GM13977 (cell line): ENCODE measurements at places on chromosomes 6 and 20.

DNA sequence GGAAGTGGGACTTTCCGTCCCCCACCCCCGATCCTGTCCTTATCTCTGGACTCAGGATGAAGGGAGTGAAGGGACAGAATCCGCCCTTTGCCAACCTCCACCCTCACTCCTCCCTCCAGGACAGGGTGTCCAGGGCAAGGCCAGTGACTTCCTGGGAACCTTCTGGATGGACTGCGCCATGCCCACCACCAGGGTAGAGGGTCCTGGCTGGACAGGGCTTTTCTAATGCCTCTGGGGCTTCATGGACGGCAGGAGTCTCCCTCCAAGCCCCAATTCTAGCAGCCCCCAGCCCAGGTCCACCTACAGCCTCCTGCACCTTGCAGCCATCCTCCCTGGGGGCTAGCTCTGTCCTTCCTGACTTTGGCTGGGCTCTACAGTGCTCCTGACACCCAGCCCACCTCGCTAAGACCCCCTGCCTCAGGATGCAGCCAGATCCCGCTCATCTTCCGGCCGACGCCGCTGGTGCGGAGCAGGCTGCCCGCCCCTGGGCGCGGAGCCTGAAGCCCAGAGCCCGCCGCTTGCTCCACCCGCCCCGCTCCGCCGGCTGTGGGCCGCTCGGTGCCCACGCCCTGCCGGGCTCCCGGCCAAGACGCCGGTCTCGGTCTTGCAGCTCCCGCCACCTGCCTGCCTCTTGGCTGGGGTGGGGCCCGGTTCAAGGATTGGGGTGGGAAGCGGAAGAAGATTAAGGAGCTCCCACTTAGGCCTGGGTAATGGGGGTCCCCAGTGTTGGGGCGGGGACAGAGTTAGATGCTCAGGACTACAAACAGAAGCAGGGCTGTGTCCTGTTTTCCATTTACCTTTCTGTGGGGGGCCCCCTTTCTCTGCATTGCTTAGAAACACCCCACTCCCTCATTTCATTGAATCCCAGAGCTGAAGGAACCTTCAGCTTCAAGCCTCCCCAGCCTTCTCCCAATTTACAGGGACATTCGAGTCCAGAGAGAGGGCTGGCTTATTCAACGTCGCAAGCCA is 72.8 kb downstream of the MDGA1 start:
- DNase-seq, result no peak

GRCh38 chr6:135412761-135413160 is 84.8 kb downstream of the AHI1 start:
- no peak for DNase-seq

- DNase-seq, result no peak
Observed at GRCh38 chr6:109434456-109434855, 6.0 kb downstream of the PPIL6 start.

DNA sequence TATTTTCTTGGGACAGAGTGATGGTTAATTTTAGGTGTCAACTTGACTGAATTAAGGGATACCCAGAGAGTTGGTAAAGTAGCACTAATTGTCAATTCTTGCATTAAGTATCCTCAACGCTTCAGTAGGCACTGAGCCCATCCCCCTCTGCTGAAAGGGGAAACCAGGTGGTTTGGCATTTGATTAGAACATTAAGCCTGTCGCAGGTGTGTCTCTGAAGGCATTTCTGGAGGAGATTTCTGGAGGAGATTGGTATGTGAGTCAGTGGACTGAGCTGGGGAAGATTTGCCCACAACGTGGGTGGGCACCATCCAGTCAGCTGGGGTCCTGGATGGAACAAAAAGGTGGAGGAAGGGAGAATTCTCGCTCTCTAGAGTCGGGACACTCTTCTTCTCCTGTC is 119.8 kb downstream of the RFX6 start:
- DNase-seq, result no peak

DNA sequence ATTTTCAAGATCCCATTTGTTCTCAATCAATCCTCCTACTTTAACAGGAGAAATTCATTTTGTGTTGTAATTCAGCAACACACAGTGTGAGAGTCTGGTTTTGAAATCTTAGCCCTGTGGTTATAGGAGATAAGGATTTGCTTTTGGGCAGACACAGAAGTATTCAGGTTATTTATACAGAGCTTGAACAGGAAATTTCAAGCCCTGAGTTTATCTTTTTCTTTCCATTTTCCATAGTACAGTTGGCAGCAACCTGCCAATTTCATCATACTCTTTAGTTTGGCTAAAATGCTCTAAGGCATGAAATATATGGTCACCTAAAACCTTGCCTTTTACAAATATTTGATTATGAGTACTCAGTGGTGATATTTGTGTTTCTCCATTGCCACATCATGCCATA is 41.4 kb downstream of the PKIB start:
- no peak for DNase-seq

GRCh38 chr6:69063401-69063800 is 428.3 kb downstream of the ADGRB3 start:
- no peak for DNase-seq

DNA sequence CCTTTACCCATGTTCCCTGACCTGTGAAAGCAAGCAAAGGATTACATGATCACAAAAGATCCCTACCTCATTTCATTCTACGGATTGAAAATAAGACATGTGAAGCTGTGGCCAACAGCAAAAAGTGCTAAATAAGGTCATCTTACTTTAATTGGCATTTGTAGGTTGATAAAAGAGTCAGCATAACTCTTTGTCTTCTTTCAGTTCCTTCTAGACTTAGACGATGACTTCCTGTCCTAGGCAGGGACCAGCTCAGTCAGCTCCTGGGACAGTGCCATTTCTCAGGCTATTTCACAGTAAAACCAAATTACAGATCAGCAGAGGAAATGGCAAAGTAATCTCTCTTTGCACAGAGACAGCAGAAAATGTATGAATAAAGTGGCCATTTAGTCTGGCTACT is 480.7 kb downstream of the RFPL4B start:
- no peak for DNase-seq

DNA sequence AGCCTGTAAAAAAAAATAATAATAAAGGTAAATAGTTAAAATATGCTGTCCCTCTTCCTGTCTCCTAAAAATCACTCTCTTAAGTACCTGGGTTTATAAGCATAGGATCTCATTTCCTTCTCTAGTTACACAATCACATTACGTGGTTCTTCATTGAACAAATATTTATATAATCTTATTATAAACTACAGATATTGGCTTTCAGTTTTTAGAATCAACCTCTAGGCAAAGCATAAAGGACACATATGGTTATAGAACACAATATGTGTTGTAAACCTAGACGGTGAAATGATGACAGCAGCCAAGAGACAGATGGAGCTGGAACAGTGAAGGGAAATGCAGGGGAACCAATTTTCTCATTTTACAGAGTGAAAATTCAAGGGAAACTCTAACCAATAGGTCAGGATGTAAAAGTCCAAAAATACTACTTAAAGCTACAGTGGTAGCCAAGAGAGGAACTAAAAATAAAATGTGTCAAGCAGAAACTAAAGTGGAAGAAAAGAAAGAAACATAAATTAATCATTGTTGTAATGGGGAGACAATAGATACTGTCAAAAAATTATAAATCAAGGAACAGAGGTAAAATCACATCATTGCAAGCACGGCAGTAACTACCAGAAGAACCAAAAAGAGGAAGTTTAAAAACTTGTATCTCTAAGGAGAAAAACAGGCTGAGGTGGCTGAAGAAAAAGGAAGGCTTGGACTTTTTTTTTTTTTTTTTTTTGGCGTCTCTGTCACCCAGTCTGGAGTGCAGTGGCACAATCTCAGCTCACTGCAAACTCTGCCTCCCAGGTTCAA is 82.8 kb upstream of the CDYL start:
- no peak for DNase-seq

- DNase-seq, result no peak
Observed at GRCh38 chr6:2611092-2611491, 139.6 kb downstream of the MYLK4 start.

- no peak for DNase-seq
Observed at GRCh38 chr20:22557403-22558276, 26.7 kb downstream of the FOXA2 start.

DNA sequence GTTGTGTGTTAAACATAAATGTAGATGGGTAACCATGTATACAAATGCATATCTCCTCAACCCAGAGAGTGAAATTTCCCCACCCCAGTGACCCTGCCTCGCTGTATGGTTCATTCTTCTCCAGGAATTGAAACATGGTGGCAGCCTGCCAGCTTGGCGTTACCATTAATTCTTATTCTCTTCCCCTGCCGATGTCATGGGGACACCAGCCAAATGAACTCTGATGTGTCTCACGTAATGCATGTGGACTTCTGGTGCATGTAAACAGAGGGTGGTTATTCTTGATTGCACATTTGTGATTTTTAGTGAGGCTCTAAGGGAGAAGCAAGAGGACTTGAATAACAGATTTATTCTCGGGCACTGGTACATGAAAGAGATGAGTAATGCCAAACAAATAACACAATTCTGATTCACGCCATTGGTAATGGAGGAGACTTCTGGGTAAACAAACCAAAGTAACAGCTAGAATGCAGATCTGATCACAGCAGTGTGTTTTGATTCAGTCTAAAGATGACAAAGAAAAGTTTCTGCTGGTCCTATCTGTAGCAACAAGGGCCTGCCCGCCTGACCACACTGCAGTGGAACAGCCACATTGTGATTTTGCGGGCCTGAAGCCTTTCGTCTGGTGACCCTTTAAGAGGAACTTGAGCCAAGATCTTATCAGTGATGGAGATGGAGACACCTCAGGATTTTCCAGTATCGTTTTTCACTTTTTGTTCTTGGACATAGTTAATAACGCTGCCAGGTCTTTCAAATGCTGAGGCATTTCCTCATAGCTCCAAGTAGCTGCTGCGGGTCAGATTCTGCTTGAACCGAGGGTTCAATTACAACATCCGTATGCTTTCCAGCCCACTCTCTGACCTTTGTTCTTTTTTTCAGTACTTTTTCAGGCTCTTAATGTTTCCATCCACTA is 171.8 kb upstream of the AKAP12 start:
- DNase-seq, result no peak

DNA sequence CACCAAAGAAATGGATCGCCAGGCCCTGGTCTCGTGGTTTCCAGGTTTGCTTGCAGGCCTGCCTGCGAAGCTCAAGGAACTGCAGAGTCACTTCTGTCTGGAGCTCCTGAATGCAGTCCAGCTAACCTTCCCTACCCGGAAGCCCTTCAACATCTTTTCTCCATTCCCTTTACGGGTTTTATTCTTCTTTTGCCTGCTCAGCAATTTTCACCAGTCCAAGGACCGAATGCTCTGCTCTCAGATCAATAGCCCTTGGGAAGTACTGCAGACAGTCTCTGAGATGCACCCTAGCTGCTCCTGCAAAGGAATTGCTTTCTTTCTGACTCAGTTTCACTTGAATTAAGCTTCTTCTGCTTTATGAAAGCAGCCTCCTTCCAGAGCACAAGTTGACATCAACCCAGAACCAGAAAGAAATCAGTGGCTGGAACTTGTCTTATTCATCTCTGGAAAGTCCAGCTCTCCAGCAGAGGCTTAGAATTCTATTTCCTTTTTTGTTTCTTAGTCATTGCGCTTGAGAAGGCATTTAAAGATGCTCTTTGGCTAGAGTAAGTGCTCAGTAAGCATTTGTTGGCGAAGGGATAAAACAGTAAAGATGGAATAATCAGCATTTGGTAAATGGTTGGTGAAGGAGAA is 18.7 kb upstream of the YWHAB start:
- no peak for DNase-seq

GRCh38 chr6:84606860-84607259 is 157.5 kb downstream of the TBX18 start:
- DNase-seq, result no peak

- DNase-seq, result no peak
Observed at GRCh38 chr6:32244270-32244669, 20.4 kb upstream of the NOTCH4 start.

GRCh38 chr6:92176666-92177065 is 1242.7 kb downstream of the EPHA7 start:
- no peak for DNase-seq

- DNase-seq, result no peak
Observed at GRCh38 chr6:25452031-25452430, 172.9 kb downstream of the CARMIL1 start.

DNA sequence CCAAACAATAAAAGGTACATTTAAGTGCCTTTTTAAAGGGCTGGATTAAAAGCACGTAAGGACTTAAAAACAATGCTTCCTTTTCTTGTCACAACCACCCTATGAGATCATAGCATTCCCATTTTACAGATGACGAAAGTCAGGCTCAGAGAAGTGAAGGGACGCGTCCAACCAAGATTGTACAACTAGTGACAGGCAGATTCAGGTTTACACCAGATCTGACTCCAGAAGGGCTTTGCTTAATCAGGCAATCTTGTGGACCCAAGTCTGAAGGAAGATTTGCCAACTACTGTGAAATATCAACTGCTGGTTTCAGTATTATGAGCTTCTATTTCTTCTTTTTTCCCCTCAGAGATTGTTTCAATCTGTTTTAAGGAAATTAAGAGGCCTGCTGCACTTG is 877 bp downstream of the ENPP4 start:
- no peak for DNase-seq

- no peak for DNase-seq
Observed at GRCh38 chr6:80956898-80957297, 795.6 kb downstream of the TENT5A start.

GRCh38 chr20:11551479-11551878 is 366.2 kb upstream of the BTBD3 start:
- no peak for DNase-seq

GRCh38 chr20:5862703-5863039 is 87.7 kb downstream of the TRMT6 start:
- DNase-seq, result no peak

DNA sequence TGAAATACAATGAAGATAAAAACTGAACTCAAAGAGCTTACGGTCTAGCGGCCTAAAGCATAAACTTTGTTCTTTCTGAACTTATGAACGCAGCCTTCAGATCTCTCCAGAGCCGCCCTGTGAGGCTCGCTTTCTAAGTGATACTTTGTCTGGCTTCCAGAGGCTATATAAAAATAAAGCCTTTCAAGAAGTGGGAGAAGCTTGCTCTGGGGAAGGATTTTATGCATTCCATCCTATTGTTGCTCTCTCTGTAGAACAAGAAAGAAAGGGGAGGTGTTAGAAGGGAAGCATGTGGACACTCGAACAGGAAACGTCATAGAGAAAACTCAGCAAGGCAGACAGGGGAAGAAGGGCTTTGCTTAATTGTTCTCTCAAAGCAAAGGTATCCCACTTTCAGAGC is 77.0 kb downstream of the TBX18 start:
- no peak for DNase-seq

GRCh38 chr20:2756056-2756611 is 44.3 kb downstream of the CPXM1 start:
- peak; percentile 26 for DNase-seq

DNA sequence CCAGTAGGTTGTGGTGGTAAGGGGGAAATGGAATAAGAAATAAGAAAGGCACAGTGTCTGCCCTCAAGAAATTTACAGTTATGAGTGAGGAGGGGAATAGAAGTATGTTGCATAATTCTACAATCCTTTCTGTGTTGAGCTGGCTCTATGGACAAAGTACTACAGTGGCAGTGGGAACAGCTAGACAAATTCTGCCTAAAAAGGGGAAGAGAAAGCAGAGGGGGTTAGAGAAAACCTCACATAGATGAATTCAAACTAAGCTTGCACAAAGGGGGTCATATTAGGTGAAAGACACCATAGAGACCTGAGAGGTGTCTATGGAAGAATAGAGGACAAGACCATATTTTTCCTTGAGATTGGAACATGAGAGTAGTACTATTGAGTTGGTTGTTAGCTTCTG is 146.9 kb upstream of the VGLL2 start:
- DNase-seq, result no peak
